ENCODE measurements at places on chromosomes 3 and 15.

GRCh38 chr3:192514081-192514753, 213.1 kb downstream of the FGF12 start:
- peak; percentile 52 for DNase-seq

- DNase-seq, result no peak
Observed at GRCh38 chr3:64796607-64797399, 109.0 kb upstream of the ADAMTS9 start.

DNA sequence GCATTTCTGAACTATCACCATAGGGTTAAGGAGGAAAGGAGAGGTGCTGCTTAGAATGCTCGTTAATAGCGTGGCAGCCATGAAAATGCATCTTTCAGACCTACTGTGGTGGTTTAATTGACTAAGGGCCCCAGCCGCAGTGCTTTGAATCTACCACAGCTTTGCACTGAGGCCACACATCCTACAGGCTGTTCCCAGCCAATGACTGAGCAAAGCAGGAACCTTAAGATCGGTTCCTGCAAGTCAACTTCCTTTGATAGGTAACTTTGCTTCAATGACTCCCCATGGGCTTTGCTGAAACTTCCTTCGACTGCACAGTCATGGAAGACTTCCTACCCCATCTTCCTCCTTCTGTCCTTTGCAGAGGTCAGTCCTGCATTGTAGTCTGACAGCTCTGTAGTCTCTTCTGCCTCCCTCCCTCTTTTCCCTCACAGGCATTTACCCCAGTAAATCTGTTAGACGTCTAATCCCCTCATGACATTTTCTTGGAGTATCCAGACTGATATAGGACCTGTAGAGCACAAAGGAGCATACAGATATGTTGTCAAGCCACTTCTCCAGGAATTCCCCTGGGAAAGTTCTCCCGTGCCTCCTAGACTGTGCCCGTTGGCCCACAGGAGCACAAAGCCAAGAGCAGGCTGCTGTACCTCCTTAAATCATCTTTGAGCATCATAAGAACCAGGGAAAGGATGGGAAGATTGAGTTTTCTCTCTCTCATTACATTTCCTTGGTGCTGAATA, 2.6 kb upstream of the BCL2A1 start:
- no peak for DNase-seq

DNA sequence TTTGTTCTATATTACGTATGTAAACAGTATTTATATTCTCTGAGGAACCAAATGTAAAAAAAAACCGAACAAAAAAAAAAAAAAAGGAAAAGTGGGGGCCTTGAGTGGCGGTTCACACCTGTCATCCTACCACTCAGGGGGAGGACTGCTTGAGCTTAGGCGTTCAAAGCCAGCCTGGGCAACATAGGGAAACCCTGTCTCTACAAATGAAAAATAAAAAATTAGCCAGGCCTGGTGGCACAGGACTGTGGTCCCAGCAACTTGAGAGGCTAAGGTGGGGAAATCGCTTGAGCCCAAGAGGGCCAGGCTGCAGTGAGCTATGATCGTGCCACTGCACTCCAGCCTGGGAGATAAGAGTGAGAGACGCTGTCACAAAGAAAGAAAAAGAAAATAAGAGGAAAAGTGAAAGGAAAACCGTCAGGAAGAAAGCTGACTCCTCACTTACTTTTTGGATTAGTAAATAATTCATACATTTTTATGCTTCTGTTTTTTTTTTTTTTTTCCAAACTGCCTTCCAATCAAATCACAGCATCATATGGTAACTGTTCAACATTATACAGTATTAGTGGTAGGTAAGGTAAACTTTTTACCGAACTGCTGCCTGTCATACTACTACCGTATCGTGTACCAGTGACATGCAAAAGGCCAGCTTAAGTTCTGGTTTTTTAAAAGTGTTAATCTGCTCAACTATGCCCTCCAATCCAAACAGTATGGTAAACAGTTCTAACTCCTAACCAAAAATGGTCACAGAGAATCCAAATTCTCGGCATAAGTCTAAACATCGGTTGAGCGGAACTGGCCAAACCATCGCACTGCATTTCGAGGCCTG, 1.2 kb downstream of the PHC3 start:
- DNase-seq, result no peak

DNA sequence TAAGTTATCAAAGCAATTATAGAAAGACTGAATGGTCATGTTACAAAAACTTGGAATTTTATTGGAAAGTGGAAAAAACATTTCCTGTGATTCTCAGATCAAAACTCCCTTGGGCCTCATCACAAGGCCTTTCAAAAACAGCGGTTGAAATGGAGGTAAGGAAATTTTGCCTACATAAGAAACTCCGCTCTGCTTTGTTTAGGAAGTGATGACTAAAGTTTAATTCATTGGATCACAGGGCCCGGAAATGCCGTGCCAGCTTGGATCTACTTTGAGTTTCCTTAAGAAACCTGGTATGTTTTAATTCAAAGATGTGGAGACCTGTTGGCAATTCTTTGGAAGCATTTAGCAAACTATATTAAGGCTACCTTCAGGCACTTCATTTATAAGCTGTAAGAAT, 143.9 kb upstream of the MME start:
- no peak for DNase-seq

- no peak for DNase-seq
Observed at GRCh38 chr3:100606894-100607512, 2.4 kb upstream of the ADGRG7 start.

- no peak for DNase-seq
Observed at GRCh38 chr3:153658136-153658535, 463.1 kb upstream of the ARHGEF26 start.

DNA sequence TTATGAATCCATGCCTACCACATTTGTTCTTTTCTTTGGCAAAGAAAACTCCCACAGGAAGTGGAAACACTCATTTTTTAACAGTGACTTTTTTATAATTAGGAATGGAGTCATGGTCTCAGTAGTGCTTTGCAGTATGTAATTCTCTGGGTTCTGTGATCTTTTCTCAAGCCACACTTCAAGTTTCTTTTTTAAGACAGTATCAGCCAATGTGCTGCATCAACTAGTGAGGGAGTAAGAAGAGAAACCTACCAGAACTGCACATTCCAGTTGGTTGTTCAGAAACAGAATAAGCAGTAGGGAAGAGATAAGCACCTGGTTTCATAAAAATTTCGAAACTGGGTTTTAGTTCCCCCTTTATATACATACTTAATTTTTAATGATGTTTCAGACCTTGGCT, 126.3 kb downstream of the FOXB1 start:
- no peak for DNase-seq

DNA sequence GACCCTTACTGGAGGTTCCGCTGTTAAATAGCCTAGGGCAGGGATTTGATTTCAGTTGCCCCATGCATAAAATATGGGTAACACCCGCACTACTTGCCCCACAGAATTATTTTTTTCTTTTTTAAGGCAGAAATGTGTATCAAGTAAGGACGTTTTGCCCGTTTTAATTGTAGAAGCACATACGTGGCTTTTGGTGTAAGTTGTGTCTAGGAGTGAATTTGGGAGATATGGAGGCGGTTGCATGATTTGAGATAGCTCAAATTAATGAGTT, 636 bp upstream of the LRRC58 start:
- no peak for DNase-seq

DNA sequence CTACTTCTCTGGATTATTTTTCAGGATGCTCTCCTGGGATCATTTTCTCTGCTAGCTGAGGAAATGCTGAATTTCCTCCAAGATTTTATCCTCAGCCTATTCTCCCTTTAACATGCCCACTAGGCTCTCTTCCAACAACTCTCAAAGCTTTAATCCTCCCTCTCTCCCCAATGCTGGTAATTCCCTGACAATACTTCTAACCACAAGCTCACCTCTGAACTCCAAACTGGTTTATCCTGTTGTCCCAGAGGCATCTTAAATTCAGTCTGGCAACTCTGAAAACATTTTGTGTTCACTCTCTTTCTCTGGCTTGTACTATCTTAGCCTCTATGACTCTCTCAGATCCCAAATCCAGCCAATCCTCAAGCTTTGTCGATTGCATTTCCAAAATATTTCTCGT, 490.3 kb downstream of the MECOM start:
- no peak for DNase-seq
